Endothelial cell of umbilical vein (primary cell): ENCODE measurements at places on chromosomes 12 and 14.

GRCh38 chr12:49888461-49889151, 15.1 kb downstream of the FAIM2 start:
- no peak for DNase-seq

- no peak for DNase-seq
These were observed 224.2 kb downstream of the LRFN5 start for GRCh38 chr14:41830714-41831406.

- DNase-seq = no peak
These were observed 222.5 kb upstream of the CNTN1 start for GRCh38 chr12:40469736-40470135.

DNA sequence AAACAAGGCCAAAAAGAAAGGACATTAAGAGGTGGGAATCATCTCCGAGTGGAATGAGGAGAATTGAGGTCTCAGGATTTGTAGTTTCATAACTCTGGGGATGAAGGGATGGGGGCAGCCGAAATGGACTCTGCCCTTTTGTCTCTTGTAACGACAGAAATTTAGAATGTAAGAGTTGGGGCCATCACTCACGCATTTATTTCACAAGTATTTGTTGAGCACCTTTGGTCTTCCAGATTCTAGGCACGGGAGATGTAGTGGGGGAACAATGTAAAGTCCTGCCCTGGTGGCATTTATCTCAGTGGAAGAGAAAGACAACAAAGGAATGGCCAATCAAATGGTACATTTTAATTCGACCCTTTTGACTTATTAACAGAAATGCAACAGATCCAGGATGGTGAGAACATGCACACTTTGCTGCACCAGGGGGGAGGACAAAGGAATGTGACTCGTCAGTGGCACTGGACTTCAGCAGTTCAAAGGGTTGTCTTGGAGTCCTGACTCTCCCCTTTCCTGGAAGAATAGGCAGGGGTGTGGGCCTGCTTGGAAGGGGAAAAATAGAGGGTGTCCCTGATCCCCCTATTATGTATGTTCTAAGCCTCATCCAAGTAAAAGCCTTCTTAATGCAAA, 102.0 kb downstream of the TMEM30B start:
- no peak for DNase-seq

DNA sequence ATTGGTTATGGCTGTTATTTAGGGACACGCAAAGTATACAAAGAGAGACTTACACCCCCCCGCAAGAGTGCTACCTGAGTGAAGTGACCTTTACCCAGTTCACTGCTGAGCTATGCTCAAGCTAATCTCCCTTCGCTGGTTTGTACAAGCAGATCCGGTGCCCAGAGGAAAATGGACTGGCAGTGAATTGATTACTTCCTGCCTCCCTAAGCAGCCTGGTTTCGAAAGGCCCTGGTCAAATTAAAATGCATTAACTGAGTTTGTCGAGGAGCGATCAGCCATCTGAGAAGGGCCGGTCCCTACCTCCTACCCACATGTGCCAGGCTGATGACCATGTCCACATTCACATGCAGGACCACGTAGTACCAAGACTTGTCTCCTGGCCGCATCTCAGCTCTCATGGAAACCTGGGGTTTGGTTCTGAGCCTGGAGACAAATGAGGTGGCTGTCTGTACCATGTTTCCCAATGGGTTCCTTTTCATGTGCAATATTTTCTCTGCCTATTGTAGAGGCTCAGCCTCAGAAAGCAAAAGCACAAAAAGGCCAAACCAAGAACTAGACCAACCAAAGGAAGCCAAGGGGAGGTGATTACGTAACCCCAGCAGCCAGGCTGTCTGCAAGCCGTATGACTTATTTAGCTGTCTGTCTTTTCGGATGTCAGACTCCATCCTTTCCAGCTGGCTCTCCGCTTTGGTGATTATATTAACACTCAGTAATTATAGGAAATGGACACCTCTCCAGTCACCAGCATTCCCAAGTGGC, 284.7 kb upstream of the PWP1 start:
- no peak for DNase-seq

DNA sequence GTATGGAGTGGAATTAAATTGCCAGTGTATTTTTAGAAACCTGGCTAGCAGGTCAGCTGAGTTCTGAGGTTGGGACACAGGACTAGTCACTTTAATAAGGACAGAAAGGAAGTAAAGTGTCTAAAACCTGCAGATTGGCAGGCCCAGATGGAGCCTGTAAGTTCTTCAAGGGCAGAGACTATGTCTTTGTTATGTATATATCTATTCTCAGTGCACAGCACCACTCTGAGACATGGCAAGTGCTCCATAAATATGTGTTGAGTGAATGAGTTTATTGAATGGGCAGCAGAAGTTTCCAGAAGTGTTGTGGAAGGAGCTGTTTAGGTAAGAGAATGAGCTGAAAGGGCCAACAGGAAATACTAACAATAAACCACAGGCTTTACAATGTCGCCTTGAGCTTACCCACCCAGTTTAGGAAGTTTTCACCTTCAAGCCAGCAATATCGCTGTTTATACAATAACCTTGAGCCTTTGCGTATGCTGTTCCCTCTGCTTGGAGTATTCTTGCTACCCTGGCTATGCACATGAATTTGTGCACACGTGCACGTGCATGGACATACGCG, 109.5 kb upstream of the TMPO start:
- no peak for DNase-seq

DNA sequence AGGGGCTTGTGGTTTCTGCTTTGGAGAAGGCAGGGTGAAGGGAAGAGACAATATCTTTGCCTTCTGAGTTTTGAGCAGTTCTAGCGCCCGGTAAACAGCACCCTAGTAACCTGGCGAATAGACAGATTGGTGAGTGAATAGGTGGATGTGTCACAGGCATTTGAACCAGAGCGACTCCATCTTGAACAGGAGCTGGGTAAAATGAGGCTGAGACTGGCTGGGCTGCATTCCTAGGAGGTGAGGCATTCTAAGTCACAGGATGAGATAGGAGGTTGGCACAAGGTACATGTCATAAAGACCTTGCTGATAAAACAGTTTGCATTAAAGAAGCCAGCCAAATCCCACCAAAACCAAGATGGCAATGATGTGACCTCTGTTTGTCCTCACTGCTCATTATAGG, 643.6 kb upstream of the TMEM132C start:
- no peak for DNase-seq

GRCh38 chr12:128534906-128535305, 267.9 kb downstream of the TMEM132C start:
- DNase-seq = no peak

DNA sequence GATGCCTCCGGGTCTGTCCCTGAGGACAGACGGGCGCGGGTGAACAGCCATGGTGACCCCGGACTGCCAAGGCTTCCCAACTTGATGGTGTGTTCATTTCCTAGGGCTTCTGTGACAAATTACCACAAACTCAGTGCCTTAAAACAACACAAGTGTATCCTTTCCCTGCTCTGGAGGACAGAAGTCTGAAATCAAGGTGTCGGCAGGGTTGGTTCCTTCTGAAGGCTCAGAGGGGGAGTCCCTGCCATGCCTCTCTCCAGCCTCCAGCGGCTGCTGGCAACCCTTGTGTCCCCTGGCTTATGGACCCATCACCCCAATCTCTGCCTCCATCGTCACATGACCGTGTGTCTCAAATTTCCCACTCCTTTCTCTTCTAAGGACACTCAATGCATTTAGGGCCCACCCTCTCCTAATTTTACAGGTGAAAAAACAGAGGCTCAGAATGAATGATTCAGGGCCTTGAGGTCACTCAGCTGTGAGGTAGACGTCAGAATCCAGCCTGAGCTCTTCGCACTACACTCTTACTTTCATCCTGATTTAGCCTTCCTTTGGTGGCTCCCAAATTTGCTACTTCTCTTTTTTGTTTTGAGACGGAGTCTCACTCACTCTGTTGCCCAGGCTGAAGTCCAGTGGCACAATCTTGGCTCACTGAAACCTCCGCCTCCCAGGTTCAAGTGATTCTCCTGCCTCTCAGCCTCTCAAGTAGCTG, 45.4 kb downstream of the VCPKMT start:
- no peak for DNase-seq

DNA sequence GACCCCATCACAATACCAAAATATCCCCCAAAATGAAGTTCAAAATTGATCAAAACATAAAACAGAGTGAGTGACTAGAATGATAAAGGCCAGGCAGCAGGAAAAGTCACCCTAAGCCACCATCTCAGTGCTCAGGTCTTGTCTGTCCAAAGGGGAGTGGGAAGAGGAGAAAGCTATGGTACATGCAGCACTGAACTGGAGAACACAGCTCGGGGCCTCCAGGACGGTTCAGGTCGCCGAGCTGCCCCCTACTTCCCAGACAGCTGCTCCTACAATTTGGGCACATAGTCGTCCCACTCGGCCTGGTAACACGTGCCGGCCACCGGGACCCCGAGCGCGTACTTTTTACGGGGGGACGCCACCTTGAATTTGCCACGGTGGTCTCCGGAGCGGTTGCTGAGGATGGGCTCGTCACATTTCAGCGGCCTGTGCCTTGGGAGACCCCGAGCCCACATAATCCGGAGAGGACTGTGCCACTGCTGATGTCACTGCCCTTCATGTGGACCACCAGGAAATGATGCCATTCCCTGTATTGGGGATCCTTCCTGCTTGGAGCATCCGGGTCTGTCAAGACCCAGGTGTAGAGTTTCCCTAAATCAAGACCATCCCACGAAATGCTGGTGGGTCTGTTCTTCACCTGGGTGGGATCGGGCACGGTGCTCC, 31.6 kb downstream of the AK7 start:
- DNase-seq = no peak

- DNase-seq = peak; percentile 6
These were observed 91.3 kb downstream of the NINJ2 start for GRCh38 chr12:571795-572531.

DNA sequence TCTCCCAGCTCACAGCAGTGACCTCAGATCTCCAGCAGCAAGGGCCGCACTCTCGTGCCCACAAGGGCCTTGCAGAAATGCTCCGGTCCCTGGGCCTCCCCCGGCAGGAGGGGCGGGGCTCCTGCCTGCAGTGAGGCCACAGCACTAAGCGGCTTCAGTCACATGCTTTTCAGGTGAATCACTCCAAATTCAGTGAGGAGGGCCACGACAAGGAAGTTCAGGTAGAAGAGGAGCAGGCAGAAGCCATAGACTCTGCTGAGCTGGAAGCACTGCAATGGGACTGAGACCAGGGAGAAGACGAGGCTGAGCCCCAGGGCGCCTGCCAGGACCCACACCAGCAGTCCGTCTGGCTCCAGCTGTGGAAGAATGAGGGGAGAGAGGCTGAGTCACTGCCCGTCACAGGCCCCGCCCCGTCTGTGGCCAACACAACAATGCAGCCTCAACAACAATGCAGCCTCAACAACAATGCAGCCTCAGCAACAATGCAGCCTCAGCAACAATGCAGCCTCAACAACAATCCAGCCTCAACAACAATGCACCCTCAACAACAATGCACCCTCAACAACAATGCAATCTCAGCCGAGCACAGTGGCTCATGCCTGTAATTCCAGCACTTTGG, 35.2 kb downstream of the SLC8B1 start:
- DNase-seq = peak; percentile 58

- DNase-seq = no peak
These were observed 690.9 kb upstream of the FBXO33 start for GRCh38 chr14:40122968-40123648.

DNA sequence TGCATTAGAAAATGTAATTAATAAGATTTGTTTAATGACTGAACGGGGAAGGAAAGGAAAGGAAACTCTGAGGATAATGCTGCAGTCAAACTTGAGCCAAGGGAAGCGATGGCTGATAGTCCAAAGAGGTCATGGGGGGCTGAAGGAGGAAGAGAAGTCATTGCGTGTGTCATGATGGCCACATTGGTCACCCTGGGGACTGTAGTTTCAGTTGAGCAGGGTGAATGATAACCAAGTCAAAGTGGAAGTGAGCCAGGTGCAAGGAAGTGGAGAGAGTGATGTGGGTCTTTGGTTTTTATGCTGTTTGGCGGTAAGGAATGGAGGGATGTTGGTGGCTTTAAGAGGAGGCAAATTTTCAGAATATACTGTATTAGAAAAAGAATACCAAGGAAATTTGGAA, 21.6 kb downstream of the C12orf75 start:
- no peak for DNase-seq

GRCh38 chr12:117643971-117644370, 282.5 kb upstream of the NOS1 start:
- no peak for DNase-seq

DNA sequence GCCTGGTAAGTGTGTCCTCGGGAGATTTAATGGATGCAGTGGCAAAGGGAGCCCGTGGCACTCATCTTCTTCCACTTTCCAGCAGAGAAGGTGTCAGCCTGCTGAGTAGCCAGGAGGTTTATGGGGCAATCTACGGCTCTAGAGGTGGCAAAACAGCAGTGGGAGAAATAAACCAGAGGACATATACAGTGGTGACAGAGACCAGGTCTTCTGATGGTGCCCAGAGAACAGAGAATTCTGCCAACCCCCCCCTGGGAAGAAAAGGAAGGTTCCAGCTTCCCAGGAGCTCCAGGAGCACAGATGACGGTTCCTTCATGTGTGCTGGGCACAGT, 43.0 kb downstream of the SMIM41 start:
- no peak for DNase-seq

DNA sequence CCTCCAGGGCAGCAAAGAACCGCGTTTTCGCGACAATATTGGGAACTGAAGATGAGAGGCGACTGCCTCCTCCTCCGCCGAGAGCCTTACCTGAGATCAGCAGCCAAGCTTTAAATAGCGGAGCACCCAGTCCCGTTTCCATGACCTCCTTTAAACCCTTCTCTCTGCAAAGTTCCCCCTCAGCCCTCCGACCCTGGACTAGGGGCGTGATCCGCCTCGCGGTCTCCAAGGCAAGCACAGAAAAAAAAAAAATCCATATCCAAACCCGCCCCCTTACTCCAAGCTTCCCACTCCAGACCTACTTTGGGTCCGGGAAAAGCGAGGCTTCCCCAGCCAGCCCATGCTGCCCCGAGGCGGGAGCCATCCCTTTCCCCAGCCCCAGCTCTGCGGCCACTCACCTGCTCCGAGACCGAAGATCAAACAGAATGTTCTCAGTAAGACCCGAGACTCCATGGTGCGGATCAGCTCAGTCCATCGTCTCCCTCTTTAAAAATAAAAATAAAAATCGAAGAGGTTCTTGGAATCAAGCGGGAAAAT, 630 bp downstream of the NELL2 start:
- DNase-seq = peak; percentile 4

- DNase-seq = no peak
These were observed 669 bp upstream of the KCNK13 start for GRCh38 chr14:90060965-90061684.

DNA sequence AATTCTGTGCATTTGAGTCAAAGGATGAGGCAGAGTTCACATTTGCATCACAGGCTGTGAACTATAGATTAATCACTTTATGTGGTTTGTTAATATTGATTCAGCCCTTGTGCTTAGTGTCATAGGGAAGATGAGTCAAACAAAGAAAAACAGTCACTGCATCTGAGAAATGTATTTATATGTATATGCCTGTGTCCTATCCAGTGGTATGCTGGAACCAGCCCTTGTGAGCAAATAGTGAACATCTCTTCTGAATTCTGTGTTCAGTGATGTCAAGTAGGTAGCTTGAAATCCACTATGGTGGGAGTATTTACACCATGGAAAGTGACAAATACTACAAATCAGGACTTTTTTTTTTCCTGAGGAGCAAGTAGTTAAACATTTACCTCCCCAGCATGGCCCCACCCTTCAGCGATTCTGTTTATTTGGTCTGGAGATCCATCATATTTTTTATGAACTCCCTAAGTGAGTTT, 128.5 kb downstream of the HMGA2 start:
- peak; percentile 39 for DNase-seq

- DNase-seq = no peak
These were observed 33.7 kb downstream of the FAM186A start for GRCh38 chr12:50362671-50363070.

GRCh38 chr12:1425396-1425729, 169.0 kb downstream of the FBXL14 start:
- no peak for DNase-seq
